ENCODE measurements at places on chromosomes 1 and 21.

DNA sequence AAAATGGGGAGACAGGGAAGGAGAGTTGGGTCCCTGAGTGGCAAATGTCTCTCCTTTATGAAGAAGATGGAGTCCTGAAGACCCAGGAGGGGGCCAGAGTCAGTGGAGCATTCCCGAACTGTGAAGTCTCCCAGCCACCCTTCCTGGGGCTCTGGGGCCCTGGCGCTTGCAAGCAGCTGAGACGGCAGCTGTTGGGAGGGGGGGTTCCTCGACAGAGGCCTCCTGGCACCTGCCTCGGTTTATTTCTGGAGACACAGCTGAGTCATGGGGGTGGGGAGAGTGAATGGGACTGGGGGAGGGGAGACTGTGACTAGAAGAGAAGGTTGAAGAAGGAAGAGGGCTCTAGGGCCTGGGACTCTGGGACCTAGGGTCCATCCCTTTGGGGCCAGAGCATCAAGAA is 14.0 kb downstream of the NES start:
- DNase-seq: peak; percentile 63

DNA sequence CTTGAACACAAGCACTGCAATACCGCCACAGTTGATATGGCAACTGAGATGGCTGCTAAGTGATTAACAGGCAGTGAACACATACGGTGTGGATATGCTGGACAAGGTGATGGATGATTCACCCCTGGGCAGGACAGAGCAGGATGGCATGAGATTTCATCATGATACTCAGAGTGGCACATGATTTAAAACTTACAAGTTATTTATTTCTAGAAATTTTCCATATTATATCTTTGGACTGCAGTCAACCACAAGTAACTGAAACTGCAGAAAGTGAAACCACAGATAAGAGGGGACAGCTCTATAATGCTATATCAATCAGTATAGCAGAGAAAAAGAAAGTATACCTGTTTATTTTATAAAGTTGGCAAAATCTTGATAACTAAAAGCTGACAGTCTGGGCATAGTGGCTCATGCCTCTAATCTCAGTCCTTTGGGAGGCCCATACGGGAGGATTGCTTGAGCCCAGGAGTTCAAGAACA is 47.9 kb downstream of the PHACTR4 start:
- DNase-seq: peak; percentile 72

- DNase-seq: no peak
Measured at GRCh38 chr1:114314576-114314975, 160.9 kb upstream of the SYT6 start.

- DNase-seq: peak; percentile 96
Measured at GRCh38 chr1:160098852-160099561, 588 bp upstream of the IGSF8 start.

DNA sequence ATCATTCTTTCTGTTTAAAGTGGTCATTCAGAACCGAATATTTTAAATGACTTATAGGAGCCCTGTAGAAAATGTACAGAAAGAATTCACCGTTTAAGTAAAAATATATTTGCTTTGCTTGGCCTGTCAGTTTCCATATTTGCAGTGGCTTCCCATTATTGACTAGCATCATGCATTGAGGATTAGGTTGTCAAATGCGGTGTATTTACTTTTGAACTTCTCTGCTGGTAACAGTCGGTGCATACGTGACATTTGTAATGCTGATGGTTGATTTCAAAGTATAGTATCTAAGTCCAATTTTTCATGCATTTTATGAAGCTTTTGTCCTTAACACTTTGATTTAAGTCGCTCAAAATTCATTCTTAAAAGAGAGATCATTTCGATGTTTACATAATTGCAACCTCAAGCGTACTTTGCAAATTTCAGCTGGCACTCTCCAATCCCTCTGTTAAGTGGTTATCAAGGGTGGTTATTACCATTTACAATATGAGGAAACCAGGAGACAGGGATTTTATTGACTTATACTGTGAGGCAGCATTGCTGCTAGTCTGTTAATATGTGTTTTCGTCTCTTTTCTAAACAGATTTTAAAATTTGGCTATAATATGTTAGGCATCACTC is 201.6 kb downstream of the SDCCAG8 start:
- no peak for DNase-seq

DNA sequence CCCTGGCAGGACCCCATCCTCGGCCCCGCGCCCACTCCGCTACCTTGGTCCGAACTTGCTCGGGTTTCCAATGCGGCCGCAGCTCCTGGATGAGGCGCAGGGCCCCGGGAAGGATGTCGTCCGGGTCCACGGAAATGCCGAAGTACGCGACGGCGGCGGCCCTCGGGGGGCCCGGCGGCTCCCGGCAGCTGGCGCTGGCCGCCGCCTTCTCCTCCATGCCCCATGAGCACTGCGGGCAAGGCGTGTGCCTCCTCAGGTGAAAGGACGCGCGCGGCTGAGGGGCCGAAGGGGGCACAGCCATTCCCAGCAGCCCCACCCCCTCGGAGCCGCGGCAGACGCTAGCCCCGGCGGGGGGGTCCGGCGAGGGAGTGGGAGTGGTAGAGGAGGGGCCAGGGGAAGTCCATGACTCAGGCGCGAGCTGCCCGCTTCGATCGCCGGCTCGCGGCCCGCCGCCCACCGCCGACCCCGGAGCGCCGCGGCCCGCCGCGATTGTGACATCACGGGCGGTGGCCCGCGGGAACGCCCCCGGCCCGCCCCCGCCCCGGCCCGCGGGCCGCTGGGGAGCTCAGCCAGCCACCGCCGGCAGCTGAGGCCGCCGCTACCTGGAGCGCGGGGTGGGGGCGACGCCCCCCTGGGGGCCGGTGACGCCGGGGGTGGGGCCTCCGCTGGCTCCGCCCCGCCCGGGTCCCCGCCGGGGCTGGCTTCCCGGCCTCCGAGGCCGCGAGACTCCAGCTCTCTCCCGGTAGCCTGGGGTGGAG is at the start of gene ETNK2:
Gene ETNK2 (minus strand): TSS at position 493 of the 758 bp plus-strand sequence. CDS start 192 bp downstream, at position 301.
- DNase-seq: peak; percentile 72

GRCh38 chr1:33872683-33873082 is 8.8 kb downstream of the HMGB4 start:
- no peak for DNase-seq

DNA sequence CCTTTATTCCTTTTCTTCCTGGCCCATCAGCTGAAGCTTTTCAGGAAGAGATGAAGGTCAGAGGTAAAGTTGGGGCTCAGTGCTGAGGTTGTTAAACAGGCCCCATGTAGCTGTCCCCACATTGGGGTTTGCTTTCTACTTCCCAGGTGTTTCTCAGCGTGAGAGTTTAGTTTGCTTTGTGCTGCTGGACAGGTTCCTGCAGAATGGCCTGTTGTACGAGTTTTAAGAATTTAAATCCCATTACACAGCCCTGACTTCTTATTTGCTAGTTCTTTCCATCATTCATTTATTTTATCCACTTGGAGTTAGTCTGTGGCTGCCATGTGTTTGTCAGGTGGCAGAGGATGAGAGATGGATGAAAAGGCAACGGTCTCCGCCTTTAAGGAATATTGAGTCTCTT is 19.2 kb downstream of the CTPS1 start:
- no peak for DNase-seq

GRCh38 chr1:21879928-21880618 is 57.0 kb downstream of the HSPG2 start:
- DNase-seq: no peak

- peak; percentile 62 for DNase-seq
Measured at GRCh38 chr1:235503403-235504121, 690 bp downstream of the B3GALNT2 start.

GRCh38 chr1:217650674-217651073 is 19.5 kb downstream of the SPATA17 start:
- DNase-seq: no peak

GRCh38 chr21:38628349-38628748 is 130.1 kb upstream of the ERG start:
- no peak for DNase-seq

DNA sequence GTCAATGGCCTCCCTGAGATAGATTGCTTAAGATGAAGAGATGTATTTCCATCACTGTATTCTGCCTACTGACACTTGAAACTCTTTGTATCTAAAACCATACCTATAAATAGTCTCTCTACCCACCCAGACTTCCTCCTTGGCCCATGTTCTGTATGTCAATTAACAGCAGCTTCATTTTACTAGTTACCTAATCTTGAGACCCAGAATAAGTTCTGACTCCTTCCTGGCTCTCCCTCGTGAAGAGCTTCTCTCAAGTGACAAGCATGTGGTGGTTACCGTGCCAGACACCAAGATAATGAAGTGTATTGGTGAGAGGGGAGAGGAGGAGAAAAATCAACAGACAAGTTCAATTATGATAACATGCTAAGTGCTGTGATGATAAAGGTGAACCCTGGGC is 128.8 kb upstream of the RAVER2 start:
- no peak for DNase-seq

- no peak for DNase-seq
Measured at GRCh38 chr1:13753636-13754402, 53.8 kb downstream of the PRDM2 start.

DNA sequence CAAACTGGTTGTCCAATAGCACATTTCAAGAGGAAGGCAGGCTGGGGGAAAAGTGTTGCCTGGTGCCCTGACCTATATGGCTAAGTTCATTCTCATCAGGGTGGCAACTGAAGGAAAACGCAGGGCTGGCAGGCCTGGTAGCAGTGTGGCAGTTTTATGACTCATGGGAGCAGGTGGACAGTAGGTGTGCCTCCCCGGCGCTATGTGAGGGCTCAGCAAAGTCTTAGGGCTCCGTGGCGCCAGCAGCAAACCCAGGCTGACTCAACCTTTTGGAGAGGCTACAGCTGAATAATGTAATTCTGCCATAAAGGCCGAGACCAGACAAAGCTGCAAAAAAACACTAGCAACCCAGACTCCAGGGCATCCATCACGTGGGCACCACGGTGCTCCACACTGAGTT is 23.6 kb downstream of the GADD45A start:
- no peak for DNase-seq

DNA sequence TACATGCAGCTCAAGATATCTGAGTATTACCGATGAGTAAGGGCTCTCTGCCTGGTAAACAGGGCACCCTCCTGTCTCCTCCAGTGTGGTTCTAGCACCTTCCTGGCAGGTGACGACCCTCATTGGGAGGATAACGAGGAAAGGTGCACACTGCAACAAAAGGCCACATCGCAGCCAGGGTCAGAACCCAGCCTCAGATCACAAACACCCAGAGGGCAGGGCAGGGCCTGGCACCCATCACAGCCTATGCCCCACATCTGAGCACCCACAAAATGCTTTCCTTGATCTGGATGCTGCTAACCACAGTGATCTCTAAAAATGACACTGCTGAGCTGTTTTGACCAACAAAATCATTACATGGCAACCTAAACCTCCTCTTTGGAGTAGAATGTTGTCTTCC is 23.8 kb downstream of the C1orf198 start:
- no peak for DNase-seq

DNA sequence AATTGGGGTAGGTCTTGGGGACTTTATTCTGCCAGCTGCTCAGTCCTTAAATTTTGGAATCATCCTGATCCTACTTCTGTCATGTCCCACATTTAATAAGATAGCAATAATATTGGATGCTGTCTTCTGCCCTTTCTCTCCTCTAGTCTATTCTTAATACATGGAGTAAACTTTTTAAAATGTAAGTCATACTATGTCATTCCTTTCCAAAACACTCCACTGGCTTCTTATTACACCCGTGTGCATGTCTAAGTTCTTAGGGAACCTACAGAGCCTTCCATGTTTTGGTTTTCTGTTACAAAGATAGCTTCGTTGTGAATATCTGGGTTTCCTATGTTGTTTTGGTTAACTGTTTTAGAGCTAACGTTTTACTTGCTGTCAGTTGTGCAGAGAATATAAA is 35.1 kb downstream of the USP25 start:
- no peak for DNase-seq

DNA sequence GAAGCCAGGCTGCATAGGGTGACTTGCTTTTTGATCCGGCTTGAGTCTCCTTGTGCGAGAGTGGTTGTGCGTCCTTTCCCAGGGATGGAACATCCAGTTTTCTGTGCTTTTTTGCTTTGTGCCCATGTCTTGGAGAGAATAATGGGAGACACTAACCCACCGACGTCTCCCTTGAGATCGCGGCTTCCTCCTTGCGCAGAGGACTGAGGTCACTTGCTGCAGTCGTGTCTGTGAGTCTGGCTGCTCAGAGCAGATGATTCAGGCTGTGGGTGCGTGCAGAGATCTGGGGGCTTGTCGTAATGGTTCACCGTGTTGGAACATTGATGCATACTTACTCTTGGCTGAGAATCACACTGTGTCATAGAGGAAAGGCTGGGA is 164.5 kb upstream of the CACNA1E start:
- DNase-seq: no peak

- DNase-seq: no peak
Measured at GRCh38 chr1:81869307-81869706, 68.6 kb downstream of the ADGRL2 start.

- no peak for DNase-seq
Measured at GRCh38 chr1:35499652-35500176, 57.5 kb downstream of the KIAA0319L start.

GRCh38 chr1:26015358-26015757 is 6.2 kb upstream of the EXTL1 start:
- DNase-seq: no peak

- DNase-seq: no peak
Measured at GRCh38 chr1:196933531-196934189, 9.9 kb upstream of the CFHR2 start.

- DNase-seq: no peak
Measured at GRCh38 chr1:55192093-55192492, 23.1 kb downstream of the USP24 start.

GRCh38 chr1:156741481-156741983 is 644 bp upstream of the MRPL24 start:
- no peak for DNase-seq

GRCh38 chr1:164498792-164499191 is 60.2 kb upstream of the PBX1 start:
- DNase-seq: no peak

GRCh38 chr1:66267201-66267940 is 266.6 kb upstream of the SGIP1 start:
- peak; percentile 67 for DNase-seq

GRCh38 chr1:35863881-35864625 is 19.0 kb upstream of the AGO1 start:
- no peak for DNase-seq
